ENCODE measurements at places on chromosomes 11 and 22. TPM values are rescaled to one million over a fixed set of nuclear protein-coding genes. Genes with fewer than 3 reads are reported as not detected.

Gene INSC
- 0.81 TPM for total RNA-seq

Gene WEE1
- total RNA-seq = 26.3 TPM

Gene ARRB1
- 32.0 TPM for total RNA-seq

Gene C11orf91
- total RNA-seq = not detected

Gene CHRDL2
- not detected for total RNA-seq

Gene ZNF202
- total RNA-seq = 2.5 TPM

Gene SMTNL1
- total RNA-seq = not detected

Gene CST6
- total RNA-seq = not detected

DNA sequence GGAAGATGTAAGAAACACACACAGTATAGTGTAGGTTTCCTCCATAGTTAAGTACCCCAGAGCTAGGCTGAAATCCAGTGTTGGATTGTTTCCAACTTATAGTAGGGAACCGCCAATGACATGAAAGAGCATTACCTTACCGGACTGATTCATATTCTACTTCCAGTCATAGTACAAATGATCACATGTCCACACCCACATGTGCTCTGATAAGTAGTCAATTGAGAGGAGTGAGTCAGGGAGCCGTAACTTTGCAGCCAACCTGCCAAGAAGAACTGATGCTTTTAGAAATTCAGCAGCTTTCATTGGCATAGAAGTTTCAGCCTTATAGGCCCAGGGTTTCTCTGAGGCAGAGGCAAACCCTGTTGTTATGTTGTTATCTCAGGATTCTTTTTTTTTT, 240.6 kb downstream of the ETS1 start:
- DNase-seq = peak; percentile 91

GRCh38 chr22:32473388-32473952, 1.1 kb upstream of the FBXO7 start:
- peak; percentile 82 for DNase-seq

DNA sequence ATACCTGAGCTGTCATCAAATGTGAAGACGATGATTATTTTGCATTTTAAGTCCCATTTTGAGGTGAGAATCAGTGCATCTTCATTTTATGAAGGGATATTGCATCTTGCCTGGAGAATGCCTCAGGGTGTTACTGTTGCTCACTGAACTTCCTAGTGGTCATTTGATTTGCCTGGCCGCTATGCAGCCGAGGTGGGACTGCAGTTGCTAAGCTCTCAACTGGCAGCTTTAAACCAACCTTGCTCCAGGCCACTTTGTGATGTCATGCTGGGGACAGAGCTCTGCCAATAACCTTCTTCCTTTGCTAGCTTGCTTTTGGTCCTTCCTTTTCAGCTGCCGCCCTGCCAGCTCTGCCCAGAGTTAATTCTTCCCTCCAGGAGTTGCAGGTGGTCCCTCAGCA, 409.4 kb upstream of the B3GAT1 start:
- no peak for DNase-seq

DNA sequence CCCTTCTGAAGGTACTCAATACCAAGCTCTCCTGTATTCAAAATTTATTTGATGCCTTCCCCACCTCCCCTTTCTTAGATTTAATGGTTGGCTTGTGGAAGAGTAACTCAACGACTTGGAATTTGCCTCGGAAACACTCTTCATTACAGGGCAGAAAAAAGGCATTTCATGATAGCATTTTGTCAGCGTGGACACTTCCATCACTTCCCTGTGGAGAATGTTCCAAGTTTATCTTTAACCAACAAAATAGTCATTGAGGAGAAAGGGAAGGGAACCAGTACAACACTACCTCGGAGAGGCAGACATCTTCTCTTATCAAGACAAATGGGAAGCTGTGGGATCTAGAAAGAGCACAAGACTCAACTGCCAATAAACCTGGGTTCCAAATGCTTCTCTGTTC, 177.2 kb upstream of the MTMR2 start:
- DNase-seq = peak; percentile 52

GRCh38 chr11:27353593-27354358, 9.2 kb downstream of the CCDC34 start:
- peak; percentile 60 for DNase-seq

DNA sequence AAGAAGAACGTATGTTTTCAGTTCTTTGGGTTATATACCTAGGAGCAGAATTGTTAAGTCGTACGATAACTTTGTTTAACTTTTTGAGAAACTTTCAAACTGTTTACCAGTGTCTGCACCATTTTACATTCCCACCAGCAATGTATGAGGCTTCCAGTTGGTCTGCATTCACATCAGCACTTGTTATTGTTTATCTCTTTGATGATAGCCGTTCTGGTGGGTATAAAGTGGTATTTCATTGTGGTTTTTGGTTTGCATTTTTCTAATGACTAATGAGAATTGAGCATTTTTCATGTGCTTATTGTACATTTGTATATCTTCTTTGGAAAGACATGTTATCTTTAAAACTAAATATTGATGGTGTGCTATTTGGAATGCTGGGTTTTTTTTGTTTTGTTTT, 59.8 kb downstream of the KDM2A start:
- no peak for DNase-seq

- DNase-seq = no peak
These were observed 52.0 kb upstream of the TOP3B start for GRCh38 chr22:22034469-22035132.

GRCh38 chr11:102197670-102198139, 87.5 kb downstream of the YAP1 start:
- no peak for DNase-seq

DNA sequence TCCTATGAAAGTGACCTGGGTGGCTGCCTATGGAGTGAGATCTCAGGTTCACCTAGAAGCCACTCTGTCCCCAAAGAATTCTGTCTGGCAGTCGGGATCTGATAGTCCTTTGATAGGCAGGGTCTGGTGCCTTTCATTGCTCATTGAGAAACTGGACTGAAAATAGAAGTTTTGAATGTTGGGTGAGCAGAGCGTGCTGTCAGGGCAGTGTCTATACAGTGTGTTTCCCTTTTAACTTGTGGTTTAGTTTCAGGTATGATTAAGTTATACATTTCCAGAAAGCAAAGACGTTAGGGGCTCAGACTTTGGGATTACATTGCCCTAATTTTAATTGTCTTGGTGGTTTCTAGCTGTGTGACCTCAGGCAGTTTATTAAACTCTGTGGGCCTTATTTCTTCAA, 111.3 kb upstream of the PAX6 start:
- no peak for DNase-seq

GRCh38 chr11:75277991-75278790, 37.6 kb downstream of the TPBGL start:
- DNase-seq = no peak

DNA sequence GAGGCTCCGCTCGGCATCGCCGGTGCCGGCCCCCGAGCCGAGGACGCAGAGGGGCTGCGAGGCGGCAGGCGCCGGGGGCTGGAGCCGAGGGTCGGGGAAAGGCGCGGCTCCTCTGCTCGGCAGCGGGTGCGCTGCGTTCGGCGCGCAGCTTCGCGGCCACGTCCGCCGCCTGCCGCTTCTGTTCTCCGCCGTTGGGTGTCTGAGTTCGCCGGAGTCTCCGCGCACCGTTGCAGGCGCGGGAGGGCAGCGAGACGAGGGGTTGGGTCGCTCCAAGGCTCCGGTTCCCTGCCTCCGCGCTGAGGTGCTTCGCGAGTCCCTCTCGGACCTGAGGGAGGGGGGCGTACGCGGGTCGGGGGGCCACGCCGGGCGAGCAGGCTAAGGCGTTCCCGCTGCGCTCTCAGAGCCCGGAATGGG, 347 bp downstream of the MN1 start:
- DNase-seq = no peak

DNA sequence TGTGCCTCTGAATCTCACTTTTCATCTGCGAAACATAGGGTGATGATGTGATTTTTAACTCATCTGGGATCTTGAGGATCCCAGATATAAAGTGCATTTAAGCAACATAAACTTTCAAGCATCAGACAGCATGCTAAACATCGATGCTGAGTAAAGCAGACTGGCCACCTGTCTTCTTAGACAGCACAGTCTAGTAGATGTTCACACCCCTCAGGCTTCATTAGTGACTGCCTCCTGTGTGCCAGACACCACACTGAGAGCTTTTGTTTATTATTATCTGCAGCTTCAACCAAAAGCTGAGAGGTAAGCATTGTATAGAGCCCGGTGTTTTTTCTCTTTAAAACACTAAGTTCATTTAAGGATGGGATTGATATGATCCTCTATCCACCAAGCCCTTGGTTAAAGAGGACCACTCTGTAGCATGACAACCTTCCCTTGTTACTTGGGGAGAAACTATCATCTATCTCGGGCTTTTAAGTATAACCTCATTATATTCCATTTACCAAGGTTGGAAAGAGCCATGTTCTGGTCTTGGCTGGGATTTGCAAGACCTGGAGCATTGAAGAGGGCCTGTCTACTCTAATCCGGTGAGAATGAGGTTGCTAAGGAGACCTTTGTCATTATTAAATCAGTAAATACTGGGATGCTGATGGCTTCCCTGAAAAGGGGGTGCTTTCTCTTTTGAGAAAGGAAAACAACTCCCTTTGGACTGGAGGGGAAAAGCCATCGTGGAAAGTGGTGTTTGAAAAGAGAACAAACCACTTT, 114.2 kb upstream of the SEZ6L start:
- DNase-seq = no peak

GRCh38 chr11:62075438-62075837, 48.4 kb upstream of the INCENP start:
- no peak for DNase-seq
